ENCODE measurements at places on chromosomes 6 and 20.

DNA sequence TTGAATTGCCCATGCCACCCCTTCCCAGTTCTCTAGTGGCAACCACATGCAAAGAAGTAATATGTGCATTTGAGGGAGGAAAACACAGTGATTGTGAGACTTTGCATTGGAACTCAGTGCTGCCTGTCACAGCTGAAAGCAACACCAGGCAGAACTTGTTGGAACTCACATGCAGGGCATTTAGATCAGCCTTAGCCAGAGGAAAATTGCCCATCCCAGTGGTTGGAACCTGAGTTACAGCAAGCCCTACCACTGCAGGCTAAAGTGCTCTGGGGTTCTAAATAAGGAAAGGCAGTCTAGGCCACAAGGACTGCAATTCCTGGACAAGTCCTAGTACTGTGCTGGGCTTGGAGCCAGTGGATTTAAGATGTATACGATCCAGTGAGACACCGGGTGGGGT lies 245.3 kb upstream of the UFL1 start:
- no peak for DNase-seq

DNA sequence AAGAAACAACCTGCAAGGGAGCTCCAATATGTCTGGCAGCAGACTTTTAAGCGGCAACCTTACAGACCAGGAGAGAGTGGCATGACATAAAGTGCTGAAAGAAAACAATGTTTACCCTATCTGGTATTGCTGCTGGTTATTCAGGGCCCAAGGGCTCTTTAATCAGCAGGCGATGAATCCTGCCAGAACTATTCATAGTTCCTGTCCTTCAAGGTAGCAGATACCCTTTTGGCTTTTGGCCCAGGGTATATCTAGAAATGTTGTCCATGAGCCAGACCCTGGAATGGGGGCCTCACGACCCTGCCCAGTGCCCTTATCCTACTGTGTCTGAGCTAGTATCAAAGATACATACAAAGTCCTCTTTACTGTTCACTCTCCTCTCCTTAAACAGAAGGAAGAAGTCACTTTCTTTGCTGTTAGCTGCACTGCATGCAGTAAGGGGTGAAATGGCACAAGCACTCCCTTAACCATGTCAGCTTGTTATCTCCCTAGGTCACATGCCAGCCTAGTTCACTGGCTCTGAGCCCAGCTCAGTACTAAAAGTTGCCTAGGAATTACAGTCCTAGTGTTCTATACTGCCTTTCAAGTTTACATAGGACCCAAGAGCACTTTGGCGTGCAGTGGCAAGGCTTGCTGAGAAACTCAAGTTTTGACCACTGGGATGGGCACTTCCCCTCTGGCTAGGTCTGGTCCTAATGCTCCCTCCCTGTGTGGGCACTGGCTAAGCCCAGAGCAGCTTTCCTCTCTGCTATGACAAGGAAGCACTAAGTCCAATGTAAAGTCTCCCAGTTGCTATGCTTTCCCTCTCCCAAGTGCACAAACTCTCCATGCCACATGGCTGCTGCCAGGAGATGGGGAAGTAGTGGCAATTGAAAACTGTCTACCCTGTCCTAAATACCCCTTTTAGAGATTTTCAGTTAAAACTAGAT lies 122.0 kb downstream of the HTR1B start:
- DNase-seq: no peak

DNA sequence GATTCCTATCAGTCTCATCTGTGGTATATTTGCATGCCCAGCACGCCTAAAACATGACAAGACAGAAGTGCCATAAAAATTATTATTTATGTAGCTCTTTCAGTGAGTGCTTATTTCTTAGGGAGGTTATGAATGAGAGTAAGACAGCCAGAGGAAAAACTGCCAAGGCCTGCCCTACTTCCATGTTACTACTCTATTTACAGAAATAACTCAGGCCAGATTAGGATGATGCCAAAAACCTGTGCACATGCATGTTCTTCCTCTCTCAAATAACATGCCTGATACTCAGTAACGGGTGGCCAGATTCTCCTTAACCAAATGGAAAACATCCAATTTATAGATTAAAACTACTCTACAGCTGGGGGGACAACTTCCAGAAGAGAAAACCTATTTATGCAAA lies 45.7 kb downstream of the ILRUN start:
- no peak for DNase-seq

DNA sequence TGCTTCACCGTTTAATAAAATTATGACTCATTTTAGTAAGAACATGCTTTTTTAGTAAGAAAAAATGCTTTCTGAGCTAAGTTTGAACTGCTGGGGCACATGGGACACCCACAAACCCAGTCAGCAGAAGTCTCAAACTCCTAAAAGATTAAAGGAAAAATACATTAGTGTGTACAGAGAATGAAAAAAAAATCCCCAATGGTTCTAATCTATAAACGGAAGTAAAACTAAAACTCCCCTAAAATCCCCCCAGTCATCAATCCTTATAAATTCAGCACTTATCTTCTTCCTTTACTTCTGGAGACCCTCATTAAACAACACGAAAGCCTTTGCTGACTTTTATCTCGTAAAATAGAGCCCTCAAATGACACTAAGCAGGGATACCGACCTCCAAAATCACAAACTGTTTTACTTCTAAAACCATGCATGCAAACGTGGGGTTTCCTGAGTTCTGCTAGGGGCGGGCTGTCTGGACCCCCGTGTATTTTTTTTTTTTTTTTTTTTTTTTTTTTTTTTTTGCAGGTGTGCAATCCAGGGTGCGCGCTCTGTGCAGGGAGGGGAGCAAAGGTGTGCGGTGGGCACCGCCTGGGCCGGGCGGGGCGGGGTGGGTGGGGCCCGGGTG lies 1.1 kb upstream of the MYB start:
- no peak for DNase-seq

GRCh38 chr6:111794727-111795452 lies 78.4 kb downstream of the FYN start:
- no peak for DNase-seq

Data from astrocyte of the cerebellum (primary cell).